Stimulated activated CD8-positive, alpha-beta memory T cell treated with anti-CD3 and anti-CD28 coated beads, Interleukin-4, amount 100 ng/mL, for 48 hours (primary cell): ENCODE measurements at places on chromosomes 12 and 14.

DNA sequence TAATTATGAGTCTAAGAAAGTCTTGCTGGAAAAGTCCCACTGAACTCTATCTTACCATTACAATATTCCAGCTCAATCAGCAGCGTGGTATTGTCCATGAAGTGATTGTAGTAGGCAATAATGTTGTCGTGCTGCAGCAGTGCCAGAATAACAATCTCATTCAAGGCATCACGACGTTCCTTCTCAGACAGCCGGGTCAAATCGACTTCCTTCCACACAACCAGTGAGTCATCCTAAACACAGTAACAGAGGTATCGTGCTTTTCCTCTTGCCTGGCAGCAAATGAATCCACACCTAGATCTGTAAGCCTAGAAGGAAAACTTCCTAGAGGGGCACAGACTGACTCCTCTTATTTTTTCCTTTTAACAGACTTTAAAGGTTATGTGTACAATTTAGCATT is 2.9 kb downstream of the NEK9 start:
- DNase-seq: no peak

DNA sequence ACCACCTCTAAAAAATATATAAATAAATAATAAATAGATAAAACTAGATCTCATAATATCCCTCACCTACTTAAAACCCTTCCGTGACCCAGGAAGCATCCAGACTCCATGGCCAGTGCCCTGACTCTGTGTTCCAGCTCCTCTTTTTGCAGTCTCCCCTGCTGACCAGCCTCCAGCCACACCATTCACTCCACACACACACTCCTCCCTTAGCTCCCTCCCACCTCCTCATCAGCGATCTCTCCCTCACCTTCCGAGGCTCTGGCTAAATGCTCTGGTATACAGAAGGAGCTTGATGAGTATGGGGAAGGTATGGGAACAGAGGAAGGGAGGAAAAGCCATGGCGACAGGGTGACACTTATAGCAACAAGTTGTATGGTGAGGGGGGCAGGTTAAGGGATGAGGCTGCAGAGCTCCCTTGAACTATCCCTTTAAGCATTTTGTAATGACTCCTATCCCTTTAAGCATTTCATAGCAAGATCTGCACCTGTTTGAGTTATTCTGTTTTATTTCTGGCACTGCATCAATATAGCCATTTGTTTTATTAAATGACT is 26.1 kb upstream of the EIF4B start:
- DNase-seq: no peak

GRCh38 chr14:80350707-80351106 is 139.4 kb upstream of the DIO2 start:
- DNase-seq: no peak

DNA sequence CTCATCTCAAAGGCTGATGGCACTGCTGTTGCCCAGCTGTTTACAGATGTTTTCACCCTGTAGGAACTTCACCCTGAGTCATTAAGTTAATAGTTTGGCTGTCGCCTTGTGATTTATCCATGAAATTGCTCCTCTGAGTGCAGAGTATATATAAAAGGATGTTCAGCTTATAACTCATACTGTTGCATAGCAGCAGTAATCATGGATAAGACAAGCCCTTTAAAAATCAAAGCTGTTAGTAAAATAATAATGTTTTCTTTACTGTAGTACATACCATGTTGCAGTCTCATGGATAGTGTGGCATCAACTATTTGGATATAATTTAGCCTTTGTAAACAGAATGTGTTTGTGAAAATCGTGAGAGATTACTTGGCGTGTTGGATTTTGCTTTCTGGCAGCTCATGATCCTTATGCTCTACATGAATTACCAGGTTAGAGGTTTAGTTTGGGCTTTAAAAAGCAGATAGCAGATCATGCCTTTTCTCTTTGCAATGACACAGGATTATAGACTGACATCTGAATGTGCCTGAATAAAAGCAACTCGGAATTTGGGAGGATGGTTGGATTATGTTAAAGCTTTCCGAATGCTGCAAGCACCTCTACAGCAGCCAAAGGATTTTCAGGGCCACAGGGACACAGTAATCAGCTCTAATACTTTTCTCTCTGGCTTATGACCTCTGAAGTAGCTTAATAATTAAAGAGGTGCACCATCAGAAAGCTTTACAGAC is 279.7 kb upstream of the ATP2B1 start:
- DNase-seq: no peak

- DNase-seq: peak; percentile 90
Observed at GRCh38 chr12:57744194-57744776, 554 bp upstream of the TSPAN31 start.

DNA sequence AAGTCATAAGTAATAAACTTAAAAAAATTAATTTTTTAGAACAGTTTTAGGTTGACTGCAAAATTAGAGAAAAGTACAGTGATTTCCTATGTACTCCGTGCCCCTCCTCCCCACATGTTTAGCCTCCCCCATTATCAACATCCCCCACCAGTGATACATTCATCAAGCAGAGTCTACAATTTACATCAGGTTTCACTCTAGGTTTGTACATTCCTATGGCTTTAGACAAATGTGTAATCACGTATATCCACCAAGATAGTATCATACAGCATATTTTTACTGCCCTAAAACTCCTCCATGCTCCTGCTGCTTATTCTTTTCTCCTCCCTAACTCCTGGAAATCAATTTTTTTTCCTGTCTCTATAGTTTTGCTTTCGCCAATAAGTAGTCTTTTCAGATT is 438.7 kb downstream of the LRFN5 start:
- no peak for DNase-seq

- no peak for DNase-seq
Observed at GRCh38 chr12:66187821-66188220, 1.2 kb upstream of the IRAK3 start.

GRCh38 chr12:54004841-54005530 is 3.8 kb upstream of the HOXC8 start:
- DNase-seq: no peak

GRCh38 chr14:56886471-56887062 is 76.3 kb upstream of the OTX2 start:
- DNase-seq: no peak

- DNase-seq: no peak
Observed at GRCh38 chr12:112714166-112714710, 77.3 kb upstream of the RPH3A start.

GRCh38 chr12:50948798-50949197 is 3.5 kb upstream of the HIGD1C start:
- no peak for DNase-seq

DNA sequence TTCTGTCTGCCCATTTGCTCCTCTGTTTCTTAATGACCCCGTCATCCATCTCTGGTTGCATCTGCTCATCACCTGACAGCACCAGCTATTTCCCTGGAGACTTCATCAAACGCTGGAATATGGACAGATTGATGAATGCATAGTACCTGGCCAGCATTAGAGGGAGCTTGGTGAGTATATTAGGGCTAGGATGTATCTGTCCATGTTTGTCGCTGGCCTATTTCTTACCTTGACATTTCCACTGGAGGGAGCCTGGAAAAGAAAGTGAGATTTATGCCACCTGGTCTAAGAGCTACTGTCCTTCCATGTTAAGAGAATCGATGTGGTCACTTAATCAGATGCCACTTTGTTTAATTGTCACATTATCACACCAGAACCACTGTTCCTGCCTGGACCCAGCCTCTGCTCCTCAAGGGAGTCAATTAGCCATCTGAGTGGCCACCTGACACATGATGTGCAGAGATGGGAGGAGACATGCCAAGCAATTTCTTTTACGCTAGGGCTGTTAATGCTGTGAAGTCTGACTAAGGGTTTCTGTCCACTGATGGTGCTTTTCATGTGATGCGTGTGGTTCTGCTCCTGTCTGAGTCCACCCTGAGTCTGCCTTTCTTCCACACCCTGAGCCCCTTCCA is 75.3 kb upstream of the SFSWAP start:
- DNase-seq: no peak

GRCh38 chr14:79101388-79101787 is 931.2 kb downstream of the NRXN3 start:
- no peak for DNase-seq

DNA sequence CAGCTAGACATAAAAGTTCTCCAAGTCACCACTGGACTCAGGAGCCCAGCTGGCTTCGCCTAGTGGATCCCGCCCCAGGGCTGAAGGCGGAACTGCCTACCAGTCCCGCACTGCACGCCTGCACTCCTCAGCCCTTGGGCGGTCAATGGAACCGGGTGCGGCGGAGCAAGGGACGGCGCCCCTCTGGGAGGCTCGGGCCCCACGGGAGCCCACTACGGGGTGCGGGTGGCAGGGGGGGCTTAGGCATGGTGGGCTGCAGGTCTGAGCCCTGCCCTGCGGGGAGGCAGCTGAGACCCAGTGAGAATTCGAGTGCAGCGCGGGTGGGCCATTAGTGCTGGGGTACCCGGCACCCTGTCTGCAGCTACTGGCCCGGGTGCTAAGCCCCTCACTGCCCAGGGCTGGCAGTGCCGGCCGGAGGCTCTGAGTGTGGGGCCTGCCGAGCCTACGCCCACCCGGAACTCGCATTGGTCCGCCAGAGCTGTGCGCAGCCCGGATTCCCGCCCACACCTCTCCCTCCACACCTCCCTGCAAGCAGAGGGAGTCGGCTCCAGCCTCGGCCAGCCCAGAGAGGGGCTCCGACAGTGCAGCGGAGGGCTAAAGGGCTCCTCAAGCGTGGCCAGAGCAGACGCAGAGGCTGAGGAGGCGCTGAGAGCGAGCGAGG is 11.4 kb upstream of the G2E3 start:
- no peak for DNase-seq

GRCh38 chr14:105193916-105194782 is 13.0 kb upstream of the NUDT14 start:
- DNase-seq: peak; percentile 55

DNA sequence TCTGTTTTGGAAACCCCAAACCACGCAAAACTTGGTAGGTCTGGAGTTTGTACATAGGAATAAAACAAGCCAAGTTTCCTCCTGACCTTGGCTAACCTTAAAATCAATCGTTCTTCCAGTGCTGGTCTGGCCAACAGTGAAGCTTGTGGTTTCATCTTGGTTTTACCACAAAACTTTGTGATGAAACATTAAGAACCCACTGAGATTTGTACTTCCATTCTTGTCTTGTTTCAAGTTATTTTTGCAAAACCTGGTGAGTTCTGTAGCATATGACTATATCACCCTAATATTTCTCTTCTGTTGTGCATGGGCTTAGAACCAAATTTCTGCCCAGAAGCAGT is 26.4 kb downstream of the SIX1 start:
- no peak for DNase-seq

- DNase-seq: peak; percentile 38
Observed at GRCh38 chr12:25557830-25558436, 4.8 kb upstream of the LMNTD1 start.

GRCh38 chr12:41605545-41606305 is 417.6 kb downstream of the PDZRN4 start:
- no peak for DNase-seq

DNA sequence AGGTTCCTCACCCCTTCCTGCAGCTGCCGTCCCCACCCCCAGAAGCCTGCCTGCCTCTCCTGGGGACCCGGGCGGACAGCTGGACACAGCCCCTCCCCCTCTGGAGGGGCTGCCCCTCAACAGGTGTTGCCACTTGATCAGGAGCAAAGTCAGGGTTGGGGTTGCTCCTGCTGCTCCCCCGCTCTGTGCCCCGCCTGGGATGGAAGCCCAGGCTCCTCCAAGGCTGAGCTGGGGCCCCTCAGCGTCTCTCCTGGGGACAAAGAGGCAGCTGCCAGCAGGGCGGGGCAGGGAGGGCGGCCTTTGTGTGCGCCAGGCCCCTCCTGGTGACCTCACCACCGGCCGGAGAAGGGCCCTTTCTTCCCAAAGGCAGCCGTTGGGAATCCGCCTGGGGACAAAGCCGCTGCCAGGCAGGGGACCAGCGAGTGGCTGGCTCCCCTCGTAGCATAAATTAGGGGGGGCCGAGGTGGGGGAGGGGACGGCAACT is 13.7 kb downstream of the TRMT61A start:
- DNase-seq: no peak

- DNase-seq: no peak
Observed at GRCh38 chr14:39680777-39681176, 248.5 kb upstream of the FBXO33 start.

- peak; percentile 94 for DNase-seq
Observed at GRCh38 chr12:52221912-52222457, 11.1 kb upstream of the KRT7 start.

DNA sequence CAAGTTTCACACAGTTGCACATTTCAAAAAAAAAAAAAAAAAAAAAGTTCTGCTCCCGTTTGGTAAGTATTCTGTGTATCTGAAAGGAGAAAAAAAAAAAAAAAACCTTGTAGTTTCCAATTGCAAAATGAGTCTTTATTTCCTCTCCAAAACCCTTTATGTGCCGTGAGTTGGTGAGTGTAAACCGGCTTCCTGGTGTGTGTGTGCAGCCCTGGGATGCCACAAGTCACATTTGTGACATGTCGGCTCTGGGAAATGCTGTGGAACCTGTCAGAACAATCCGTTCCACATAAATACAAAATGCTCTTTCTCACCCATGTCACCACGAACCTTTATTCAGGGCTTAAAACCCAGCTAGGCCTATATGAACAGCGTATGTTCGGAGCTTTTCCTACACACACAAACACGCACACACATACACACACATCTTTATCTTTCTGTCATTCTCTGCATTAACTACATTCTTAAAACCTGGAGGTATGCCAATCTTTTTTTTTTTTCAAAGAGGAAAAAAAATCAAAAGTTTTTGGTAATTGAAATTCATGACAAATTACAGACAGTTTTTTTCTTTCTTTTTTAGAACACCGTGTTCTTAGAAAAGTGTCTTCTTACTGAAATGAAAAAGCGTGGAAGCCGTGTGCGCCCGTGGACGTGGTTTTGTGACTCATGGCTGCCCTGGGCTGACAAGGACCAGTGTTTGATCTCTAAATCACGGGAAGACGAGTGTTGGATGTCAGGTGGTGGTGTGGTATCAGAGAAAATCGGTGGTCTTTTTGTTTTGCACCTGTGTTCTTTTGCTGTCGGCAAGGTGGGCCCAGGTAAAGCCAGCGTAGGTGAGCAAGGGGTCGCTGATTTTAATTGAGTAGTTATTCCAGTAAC is 612.0 kb downstream of the VRK1 start:
- peak; percentile 55 for DNase-seq

DNA sequence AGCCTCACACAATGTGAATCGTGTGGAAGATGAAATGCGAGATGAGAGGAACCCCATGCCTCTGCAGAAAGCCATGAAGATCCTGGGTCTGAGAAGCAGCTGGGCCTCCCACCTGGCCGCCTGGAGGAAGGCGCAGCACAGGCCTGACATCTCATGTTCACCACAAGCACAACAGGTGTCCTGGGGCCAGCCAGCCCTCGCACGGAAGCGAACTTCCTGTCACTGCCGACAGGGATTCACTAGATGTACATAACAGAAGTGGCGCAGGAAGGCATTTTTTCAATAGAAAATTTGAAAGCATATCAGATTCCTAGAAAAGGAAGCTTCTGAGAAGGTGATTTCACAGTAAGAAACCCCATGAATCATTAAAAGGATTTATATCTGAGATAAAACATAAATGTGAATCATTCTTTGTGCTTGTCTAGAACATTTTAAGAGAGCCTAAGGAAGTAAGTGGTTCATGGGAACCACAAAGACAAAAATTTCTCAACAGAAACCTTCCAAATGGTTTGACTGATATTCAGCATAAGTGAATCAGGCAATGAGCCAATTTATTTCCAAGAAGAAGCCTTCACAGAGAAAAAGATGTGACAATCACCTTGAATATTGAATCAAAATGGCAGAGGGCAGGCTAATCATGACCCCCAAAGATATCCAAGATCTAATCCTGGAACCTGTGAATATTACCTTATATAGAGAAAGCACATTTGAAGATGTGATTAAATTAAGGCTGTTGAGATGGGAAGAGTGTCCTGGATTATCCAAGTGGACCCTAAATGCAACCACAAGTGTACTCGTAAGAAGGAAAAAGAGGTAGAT is 311.9 kb downstream of the DUSP6 start:
- peak; percentile 86 for DNase-seq

GRCh38 chr14:60332869-60333268 is 83.8 kb downstream of the PPM1A start:
- DNase-seq: no peak

- DNase-seq: no peak
Observed at GRCh38 chr14:61284001-61284400, 2.9 kb upstream of the TMEM30B start.
